ENCODE measurements at places on chromosomes 13 and 19. TPM values are rescaled to one million over a fixed set of nuclear protein-coding genes. Genes with fewer than 3 reads are reported as not detected.

LRP3 gene
- total RNA-seq: 22.2 TPM

TMEM221 gene
- total RNA-seq: under 0.01 TPM

MYH14 gene
- total RNA-seq: not detected

CGB1 gene
- total RNA-seq: 2.9 TPM

PTOV1 gene
- total RNA-seq: 103 TPM

EFNA2 gene
- not detected for total RNA-seq

CEACAM3 gene
- total RNA-seq: not detected

NAPSA gene
- total RNA-seq: 0.45 TPM

SPRED3 gene
- 0.84 TPM for total RNA-seq

ERICH6B gene
- not detected for total RNA-seq

DHDH gene
- not detected for total RNA-seq

FFAR1 gene
- total RNA-seq: not detected

IGFL3 gene
- not detected for total RNA-seq

POLR2I gene
- 74.6 TPM for total RNA-seq

MFSD12 gene
- total RNA-seq: 77.4 TPM

PODNL1 gene
- total RNA-seq: 1.7 TPM

CCNA1 gene
- 1.0 TPM for total RNA-seq

KLK2 gene
- total RNA-seq: not detected

SHD gene
- total RNA-seq: not detected

KLK14 gene
- total RNA-seq: not detected

PROZ gene
- total RNA-seq: not detected

SYCN gene
- not detected for total RNA-seq

NDUFA11 gene
- 444 TPM for total RNA-seq

KIRREL2 gene
- under 0.01 TPM for total RNA-seq

CABP5 gene
- total RNA-seq: not detected

URAD gene
- total RNA-seq: not detected

AP1M1 gene
- 204 TPM for total RNA-seq

ZNF730 gene
- 7.1 TPM for total RNA-seq

CLEC17A gene
- total RNA-seq: not detected

HCST gene
- not detected for total RNA-seq

PSG6 gene
- total RNA-seq: not detected

NKPD1 gene
- total RNA-seq: 0.15 TPM

NLRP4 gene
- total RNA-seq: not detected

ZNF99 gene
- not detected for total RNA-seq

C19orf73 gene
- total RNA-seq: 2.2 TPM

LMTK3 gene
- total RNA-seq: under 0.01 TPM

TEX101 gene
- total RNA-seq: not detected

MIA gene
- not detected for total RNA-seq

TJP3 gene
- total RNA-seq: not detected

RUBCNL gene
- total RNA-seq: 0.30 TPM

MISP3 gene
- 1.2 TPM for total RNA-seq

ZNF563 gene
- 2.4 TPM for total RNA-seq

ZNF416 gene
- 2.7 TPM for total RNA-seq

FUZ gene
- 31.8 TPM for total RNA-seq

S1PR5 gene
- not detected for total RNA-seq

C19orf81 gene
- not detected for total RNA-seq

GNG7 gene
- under 0.01 TPM for total RNA-seq

Data from bronchus fibroblast of lung (primary cell).